Bronchus fibroblast of lung (primary cell): ENCODE measurements at places on chromosomes 6 and 20. TPM values are rescaled to one million over a fixed set of nuclear protein-coding genes. Genes with fewer than 3 reads are reported as not detected.

SCAND1 gene
- 87.3 and 109 TPM in 2 replicates for total RNA-seq

PDYN gene
- not detected in 2 replicates for total RNA-seq

DSP gene
- 0.17 and 0.45 TPM in 2 replicates for total RNA-seq

WDR46 gene
- 74.8 and 75.7 TPM in 2 replicates for total RNA-seq

B3GAT2 gene
- total RNA-seq: under 0.01 TPM in 1 of 2 replicates, not detected in the other

CLVS2 gene
- total RNA-seq: not detected in 2 replicates

HCK gene
- not detected in 2 replicates for total RNA-seq

SMIM13 gene
- total RNA-seq: 4.5 and 5.4 TPM in 2 replicates

TGM2 gene
- 37.3 and 38.3 TPM in 2 replicates for total RNA-seq

DDRGK1 gene
- 39.4 and 41.2 TPM in 2 replicates for total RNA-seq

CTCFL gene
- total RNA-seq: not detected in 2 replicates

PRICKLE4 gene
- not detected in 2 replicates for total RNA-seq

NFS1 gene
- total RNA-seq: 27.9 and 35.3 TPM in 2 replicates

CRISP2 gene
- total RNA-seq: not detected in 2 replicates

C6orf132 gene
- 5.9 and 6.6 TPM in 2 replicates for total RNA-seq

CPNE5 gene
- total RNA-seq: not detected in 2 replicates

CDH4 gene
- total RNA-seq: 10.8 and 11.6 TPM in 2 replicates

MYCT1 gene
- total RNA-seq: not detected in 2 replicates

GGTLC1 gene
- total RNA-seq: not detected in 2 replicates

KIF25 gene
- total RNA-seq: 0.15 and 0.17 TPM in 2 replicates

WASF1 gene
- total RNA-seq: 10.1 and 12.4 TPM in 2 replicates
